Activated T-cell treated with anti-CD3 and anti-CD28 coated beads, Interleukin-2, amount 50 U/mL, for 4 hours (primary cell): ENCODE measurements at places on chromosomes 5 and 9. TPM values are rescaled to one million over a fixed set of nuclear protein-coding genes. Genes with fewer than 3 reads are reported as not detected.

GRCh38 chr5:179768326-179769085 is 25.3 kb upstream of the LTC4S start:
- DNase-seq = no peak

GRCh38 chr5:2697041-2697440 is 54.4 kb downstream of the IRX2 start:
- DNase-seq = no peak

- DNase-seq = no peak
Measured at GRCh38 chr5:109089191-109089590, 320.6 kb downstream of the PJA2 start.

DNA sequence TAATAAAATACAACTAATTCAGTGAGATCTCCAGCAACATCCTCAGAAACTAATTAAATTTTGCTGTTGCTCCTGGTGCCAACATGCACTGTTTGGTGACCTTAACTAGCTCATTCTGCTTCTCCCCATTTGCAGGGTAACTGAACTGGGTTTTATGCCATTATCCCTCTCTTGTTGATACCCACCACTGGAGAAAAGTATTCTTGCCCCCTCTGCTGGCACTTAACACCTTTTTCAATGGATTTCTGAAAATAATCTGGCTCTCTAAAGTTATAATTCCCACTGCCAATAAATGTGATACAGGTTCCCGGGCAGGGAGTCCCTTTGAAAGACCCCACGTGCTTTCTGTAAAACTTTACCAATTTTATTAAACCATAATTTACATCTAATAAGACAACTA is 394.3 kb downstream of the OSTF1 start:
- no peak for DNase-seq

DNA sequence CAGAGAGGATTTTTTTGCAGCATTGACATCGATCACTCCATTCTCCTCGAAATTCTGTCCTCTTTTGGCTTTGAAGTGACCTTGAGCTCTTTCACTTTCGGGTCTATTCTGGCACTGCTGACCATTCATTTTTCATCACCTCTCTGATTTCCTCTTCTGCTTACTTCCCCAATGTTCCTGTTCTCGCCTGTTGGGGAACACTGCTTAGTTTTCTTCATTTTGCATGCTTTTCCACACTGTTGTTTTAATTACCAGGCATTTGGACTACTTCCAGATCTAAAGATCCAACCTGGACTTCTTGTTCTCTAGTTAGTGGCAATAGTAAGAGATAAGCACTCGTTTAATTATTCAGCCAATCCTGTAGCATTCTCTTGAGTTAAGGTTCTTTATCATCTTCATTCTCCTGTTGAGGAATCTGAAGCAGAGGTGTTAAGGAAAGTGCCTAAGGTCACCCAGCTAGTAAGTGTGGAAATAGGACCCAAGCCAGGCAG is 53.4 kb downstream of the MAN2A1 start:
- DNase-seq = no peak

DNA sequence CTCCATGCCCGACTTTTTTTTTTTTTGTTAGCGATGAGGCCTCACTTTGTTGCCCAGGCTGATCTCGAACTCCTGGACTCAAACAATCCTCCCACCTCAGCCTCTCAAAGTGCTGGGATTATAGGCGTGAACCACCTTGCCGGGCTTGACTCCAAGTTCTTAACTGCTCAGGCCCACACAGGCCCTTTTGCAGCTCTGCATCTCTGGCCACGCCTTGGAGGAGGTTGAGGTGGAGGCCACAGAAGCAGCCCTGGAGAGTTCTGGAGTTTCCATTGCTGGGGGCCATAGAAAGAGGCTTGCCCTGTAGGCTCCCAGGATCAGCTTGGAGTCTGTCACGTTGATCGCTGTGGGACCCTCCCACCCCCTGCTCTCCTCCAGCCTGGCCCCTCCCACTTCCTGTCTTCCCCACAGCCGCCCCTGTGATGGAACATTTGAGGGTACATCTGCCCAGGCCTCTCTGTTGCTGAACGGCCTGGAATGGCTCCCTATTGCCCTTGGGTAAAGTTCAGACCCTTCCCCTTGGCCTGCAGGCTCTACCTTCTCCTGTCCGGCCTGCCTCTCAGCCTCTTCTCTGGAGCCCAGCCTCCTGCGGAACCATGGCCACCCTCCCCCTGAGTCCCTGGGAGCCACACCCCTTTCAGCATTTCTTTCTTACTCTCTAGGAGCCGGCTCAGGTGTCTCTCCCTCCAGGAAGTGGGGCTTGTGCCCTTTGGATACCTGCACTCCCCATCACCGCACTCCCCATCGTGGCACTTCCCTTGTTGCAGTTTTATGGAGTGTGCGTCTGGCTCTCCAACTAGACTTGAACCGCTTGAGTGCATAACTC is 30.4 kb upstream of the IER5L start:
- peak; percentile 52 for DNase-seq

- DNase-seq = no peak
Measured at GRCh38 chr5:73376618-73377170, 71.9 kb downstream of the FOXD1 start.

GRCh38 chr5:27706832-27707231 is 668.4 kb upstream of the CDH9 start:
- no peak for DNase-seq

- no peak for DNase-seq
Measured at GRCh38 chr5:176161431-176161830, 76.8 kb upstream of the SIMC1 start.

- DNase-seq = no peak
Measured at GRCh38 chr5:30752015-30752414, 441.5 kb upstream of the CDH6 start.

SLC46A2 gene
- not detected for total RNA-seq

TXNDC8 gene
- total RNA-seq = not detected

PCDHGA7 gene
- total RNA-seq = not detected

PCDHB5 gene
- not detected for total RNA-seq

MCTP1 gene
- total RNA-seq = 0.30 TPM

GDA gene
- 0.10 TPM for total RNA-seq

TMEM171 gene
- not detected for total RNA-seq

HNRNPH1 gene
- 1,008 TPM for total RNA-seq

PCDHB10 gene
- not detected for total RNA-seq
